ENCODE measurements at places on chromosomes 11 and 22.

DNA sequence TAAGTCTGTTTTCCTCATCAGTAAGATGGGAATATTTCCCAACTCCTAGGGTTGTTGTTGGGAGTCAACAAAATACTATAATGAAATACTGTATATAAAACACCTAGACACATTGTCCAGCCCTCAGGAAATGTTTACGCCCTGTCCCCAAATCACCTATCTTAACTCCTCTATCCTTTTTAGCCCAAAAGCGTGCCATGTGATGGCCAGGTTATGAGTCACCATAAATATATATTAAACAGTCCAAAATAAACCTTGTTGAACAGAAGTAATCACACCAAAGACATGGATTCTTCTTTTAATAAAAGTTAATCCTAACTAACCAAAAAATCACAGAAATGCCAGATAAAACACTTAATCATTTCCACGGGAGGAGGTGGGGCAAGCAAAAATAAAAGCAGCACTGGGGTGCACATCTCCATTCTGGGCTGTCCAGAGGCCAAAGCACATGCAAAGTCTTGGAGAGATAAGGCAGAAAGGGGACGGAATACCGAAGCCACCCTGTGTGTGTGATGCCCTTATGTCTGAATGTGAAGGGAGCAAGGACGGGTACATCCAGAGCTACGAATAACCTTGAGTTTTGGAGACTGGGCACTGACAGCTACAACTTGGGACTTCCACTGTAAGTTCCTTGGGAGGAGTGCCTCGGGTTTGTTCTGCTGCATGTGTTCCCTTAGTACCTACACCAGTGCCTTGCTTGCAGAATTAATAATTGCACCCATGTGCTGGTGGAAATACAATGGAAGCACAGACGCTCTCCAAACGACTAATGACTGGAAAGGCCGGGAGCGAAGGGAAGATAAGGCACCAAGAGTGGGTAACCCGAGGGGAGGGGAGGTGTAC lies 1.1 kb downstream of the OSBP start:
- no peak for DNase-seq

GRCh38 chr11:72774499-72774898 lies 19.3 kb downstream of the STARD10 start:
- DNase-seq = no peak

- no peak for DNase-seq
Measured at GRCh38 chr22:44648085-44648820, 53.8 kb upstream of the PRR5 start.

DNA sequence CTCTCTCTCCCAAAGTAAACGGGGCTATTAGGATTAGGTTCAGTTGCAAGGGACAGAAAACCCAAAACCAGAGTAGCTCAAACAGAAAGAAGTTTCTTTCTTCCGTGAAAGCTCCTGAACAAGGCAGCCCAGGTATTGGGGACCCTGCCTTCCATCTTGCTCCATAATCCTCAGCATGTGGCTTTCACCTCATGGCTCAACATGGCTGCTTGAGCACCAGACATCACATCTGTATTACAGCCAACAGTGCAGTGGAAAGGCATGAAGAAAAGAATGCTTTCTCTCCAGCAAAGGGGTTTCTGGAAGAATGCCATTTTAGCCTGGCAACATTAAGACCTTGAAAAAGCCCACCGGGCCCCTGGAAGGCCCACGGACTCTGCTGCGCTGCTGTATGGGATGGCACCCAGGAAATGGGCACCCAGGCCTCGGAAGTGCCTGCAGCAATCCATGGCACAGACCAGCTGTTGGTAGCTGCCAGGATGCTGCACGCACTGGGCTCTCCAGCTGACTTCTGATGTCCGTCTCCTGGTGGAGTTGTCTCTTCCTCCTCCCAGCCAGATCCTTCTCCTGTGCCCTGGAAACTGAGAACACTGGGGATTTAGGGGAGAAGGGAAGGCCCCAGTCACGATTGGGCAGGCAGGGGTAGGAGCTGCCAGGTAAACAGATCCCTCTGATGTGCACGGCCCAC lies 22.6 kb downstream of the PDGFB start:
- DNase-seq = no peak

DNA sequence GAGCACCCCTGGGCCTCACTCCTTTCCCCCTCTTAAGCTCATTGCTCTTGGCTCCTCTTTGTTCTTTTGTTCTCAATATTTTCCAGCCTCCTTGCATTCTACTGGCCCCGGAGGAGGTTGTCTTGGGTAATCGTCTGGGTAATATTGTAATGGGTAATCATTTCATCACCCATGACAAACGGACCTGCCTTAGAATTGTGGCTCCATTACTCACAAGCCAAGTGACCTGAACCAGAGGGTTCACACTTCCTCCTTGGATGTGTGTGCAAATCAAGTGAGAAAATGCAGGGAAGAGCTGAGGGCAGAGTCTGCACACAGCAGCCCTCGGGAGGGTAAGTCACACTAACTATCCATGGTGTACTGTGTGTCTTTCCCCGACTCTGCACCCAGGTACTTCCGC lies 305.0 kb downstream of the BUD13 start:
- no peak for DNase-seq

Measured in stimulated activated CD4-positive, alpha-beta T cell treated with anti-CD3 and anti-CD28 coated beads, Interleukin-1b, Interleukin-23, amount 100 ng/mL, for 24 hours (primary cell).